Cardiac muscle cell (in vitro differentiated cells and primary cell): ENCODE measurements at places on chromosomes 12 and 14. TPM values are rescaled to one million over a fixed set of nuclear protein-coding genes. Genes with fewer than 3 reads are reported as not detected.

DNA sequence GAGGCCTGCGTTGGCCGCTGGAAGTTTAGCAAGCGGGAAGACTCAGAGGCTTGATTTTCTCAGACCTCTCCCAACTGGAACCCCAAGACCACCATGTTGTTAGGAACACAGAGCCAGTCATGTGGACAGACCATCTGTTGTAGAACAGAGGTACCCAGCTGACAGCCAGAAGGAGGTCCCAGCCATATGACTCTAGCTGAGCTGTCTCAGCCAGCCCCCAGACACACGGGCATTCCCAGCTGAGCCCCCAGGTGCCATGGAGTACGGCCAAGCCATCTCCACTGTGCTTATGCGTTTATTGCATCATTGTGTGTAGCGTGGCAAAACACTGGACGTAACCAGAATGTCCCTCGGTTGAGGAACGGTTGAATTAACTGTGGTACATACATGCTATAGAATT is 421.9 kb downstream of the TMEM132D start:
- DNase-seq = no peak

ANKRD33 gene
- polyA plus RNA-seq = 1.2 TPM in 1 of 2 replicates, not detected in the other

DNA sequence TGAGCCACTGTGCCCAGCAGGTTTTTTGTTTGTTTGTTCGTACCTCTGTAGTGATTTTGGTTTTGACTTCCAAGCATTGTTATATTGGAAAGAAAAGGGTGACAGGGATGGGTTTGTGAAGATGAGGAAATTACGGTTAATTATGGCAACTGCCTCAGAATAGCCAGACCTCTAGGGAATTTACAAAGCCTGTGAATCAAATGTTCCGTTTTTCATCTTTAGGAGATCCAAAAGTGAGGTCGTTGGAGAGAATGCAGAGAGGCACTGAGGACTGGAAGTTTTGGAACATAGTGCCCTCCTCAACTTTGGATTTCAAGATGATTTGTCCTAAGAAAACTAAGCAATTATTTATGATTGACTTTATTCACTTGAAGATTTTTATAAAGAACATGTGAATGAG is 54.5 kb upstream of the EVL start:
- no peak for DNase-seq

PYGL gene
- polyA plus RNA-seq = 36.6 and 42.3 TPM in 2 replicates

- DNase-seq = no peak
These were observed 11.4 kb upstream of the ART4 start for GRCh38 chr12:14854586-14855183.

GRCh38 chr12:30763053-30763452 is 8.3 kb upstream of the CAPRIN2 start:
- no peak for DNase-seq
